ENCODE measurements at places on chromosomes 12 and 14. TPM values are rescaled to one million over a fixed set of nuclear protein-coding genes. Genes with fewer than 3 reads are reported as not detected.

Gene BMAL2
- total RNA-seq = 15.2 TPM

Gene AMN
- 0.54 TPM for total RNA-seq

Gene KLHDC2
- 35.6 TPM for total RNA-seq

Gene SCARB1
- 156 TPM for total RNA-seq

Gene TAS2R42
- not detected for total RNA-seq

Gene KRT7
- 5,590 TPM for total RNA-seq

Gene ERBB3
- total RNA-seq = 0.78 TPM

Gene SLC24A4
- 0.15 TPM for total RNA-seq

Gene DLK1
- 0.31 TPM for total RNA-seq

Gene HVCN1
- total RNA-seq = 0.86 TPM
